ENCODE measurements at places on chromosomes 5 and 9.
A peak's percentile ranks its signal among the peaks of the same experiment; 100 is the strongest.

DNA sequence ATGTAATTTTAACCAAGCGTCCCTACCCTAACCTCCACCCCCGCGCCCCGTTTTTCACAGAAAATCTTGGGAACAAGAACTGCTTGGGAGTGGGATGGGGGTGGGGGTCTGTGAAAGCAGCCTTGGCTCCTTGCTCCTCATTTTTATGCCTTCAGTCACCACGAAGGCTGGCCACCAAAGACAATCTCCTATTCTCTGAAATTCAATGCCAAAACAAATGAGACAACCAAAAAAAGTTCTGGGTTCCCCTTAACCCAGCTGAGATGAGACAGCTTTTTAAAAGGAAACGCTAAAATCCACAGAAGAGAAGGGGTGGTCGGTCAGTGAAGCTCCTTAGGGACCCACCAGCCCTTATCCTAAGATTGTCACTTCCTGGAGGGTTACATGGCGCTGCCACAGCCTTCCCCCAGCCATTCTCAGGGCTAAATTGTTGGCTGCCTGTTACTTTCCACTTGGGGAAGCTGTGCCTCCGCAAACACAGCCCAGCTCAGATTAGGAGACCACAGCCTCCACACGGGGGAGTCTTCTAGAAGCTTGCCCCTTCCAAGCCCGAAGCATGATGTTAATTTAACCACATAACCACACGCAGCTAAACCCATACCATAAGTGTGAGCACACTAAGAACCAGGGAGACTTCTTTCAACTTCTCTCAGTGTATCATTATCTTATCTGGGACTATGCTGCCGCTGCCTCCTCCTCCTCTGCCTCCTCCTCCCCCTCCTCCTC is 136.3 kb downstream of the FOXD1 start:
- peak; percentile 98 for DNase-seq

DNA sequence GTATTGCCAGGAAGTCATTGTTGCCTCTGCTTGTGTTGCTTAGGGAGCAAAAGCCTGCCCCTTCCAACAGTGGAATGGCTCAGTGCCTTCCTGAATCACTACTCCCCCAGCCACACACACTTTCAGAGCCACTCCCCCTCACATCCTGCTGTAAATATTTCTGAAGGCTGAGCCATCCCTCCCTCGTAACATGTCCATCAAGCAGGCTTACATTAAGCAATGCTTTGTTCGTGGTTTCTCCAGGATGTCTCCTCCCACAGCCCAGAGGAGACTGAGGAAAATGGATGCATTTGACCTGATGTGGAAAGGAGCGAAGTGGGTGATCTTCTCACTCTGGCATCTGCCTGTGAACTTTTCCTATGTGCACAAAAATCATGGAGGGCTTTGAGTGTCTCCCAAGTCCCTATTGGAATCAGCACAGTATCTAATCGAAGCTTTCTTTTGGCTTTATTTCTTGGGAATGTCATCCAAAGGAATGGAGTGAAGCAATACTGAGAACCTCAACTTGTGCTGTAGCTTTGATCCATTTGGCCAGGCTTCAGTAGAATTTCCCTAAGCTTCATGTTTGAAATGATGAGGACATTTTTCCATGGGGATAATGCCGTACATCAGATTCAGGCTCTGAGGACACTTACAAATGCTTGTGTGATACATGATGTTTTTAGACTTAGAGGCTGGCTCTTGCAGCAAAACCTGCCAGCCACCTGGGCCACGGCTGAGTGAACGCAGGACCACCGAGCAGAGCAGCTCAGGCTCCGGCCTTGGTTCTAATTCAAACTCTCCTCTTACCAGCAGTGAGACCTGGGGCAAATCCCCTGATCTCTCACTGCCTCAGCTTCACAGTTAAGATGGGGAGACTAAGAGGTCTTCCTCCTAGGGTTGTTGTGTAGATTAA is 389.1 kb downstream of the ENC1 start:
- DNase-seq = peak; percentile 96

- DNase-seq = peak; percentile 72
These were observed 4.8 kb downstream of the ATP6V1G1 start for GRCh38 chr9:114592356-114592755.

DNA sequence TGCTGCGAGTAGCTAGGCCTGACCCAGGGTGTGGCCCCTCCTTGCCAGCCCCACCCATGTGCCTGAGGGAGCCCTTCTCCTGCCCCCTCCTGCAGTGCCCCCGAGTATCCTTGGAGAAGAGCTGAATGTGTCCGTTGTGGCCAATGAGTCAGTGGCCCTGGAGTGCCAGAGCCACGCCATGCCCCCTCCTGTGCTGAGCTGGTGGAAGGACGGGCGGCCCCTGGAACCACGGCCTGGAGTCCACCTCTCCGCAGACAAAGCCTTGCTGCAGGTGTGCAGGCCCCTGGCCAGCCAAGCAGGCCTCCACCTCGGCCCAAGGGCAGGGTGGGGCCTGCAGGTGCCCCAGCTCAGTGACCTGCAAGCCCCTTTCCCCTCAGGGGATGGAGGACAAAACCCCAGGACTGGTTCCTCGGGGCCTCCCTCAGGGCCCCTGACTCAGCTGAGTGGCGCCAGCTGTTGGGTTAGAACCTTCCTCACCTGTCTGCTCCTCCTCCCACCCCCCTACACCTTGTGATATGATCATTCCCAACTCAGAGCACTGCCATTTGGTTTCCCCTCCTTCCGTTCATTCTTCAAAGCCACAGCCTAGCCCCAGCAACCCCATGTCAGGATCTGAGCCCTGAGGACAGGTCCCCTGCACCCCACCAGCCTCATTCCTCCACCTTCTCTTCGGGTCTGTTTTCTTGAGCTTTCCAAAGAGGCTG is 80.0 kb upstream of the ASS1 start:
- DNase-seq = no peak

GRCh38 chr5:177594071-177594470 is 2.1 kb downstream of the TMED9 start:
- no peak for DNase-seq

GRCh38 chr9:12511726-12512125 is 181.5 kb upstream of the TYRP1 start:
- no peak for DNase-seq

DNA sequence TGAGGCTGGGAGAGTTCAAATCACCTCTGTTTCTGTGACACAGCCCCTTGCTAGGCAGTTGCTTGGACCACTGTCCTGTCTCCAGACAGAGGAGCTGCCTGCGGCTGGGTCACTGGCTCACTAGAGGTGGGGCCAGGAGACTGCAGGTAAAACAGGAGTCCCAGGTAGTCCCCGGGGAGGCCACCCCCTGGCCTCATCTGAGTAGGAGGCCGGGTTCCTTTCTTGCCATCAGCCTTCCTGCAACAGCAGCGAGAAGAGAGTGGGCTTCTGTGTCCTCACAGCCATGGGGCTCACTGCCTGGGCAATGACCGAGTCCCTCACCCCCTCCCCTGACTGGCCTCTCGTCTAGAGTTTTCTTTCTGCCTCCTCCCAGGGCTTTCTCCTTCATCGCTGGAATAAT is 197.5 kb downstream of the CDK5RAP2 start:
- DNase-seq = no peak

- peak; percentile 91 for DNase-seq
These were observed 5.3 kb downstream of the SLC34A1 start for GRCh38 chr5:177389241-177390169.

GRCh38 chr9:37760416-37761161 is 7.0 kb downstream of the TRMT10B start:
- peak; percentile 57 for DNase-seq

DNA sequence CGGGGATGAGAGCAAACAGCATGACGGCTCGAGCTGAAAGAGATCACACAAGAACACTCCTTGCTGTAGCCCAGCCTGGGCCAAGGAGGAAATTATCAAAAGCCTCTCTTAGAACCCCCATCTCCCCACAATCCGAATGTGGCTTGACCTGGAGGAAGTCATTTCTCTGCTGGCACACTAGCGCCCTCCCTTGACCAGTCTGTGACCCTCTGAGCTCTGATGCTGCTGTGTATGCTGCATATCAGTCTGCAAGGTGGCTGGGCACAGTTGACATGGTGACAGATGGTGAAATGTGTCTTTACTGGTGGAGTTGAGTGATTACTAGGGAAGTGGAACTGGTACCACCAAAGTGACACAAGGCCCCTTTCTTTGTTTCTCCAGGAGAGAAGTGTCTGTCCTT is 3.3 kb downstream of the SLC46A2 start:
- DNase-seq = no peak

DNA sequence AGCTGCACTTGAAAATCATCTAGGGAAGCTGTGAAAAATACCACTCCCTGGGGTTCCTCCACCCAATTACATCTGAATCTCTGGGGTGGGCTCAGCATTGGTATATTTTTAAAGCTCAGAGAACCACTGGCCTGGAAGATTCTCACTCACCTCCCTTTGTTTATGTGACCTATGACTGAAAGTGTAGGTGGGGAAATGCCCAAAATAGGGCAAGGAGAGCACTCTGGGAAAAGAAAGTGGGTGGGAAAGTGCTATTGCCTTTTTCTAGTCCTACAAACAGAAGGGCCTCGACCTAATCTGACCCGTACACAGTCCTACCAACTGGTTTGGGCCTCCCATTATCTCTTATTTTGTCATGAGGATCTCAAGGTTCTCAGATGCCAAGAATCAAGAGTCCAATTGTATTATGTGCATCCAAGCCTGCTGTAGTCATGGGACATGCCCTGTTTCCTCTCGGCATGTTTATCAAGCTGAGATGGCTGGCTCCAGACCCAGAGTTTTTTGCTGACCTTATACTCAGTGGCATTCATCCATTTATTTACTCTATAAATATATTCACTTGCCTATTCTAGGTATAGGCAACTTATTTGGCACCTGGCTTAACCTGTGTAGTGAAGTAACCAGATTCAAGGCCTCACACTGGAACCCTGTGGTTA is 483.7 kb downstream of the ENC1 start:
- DNase-seq = no peak
